ENCODE measurements at places on chromosomes 13 and 19.
A peak's percentile ranks its signal among the peaks of the same experiment; 100 is the strongest.

DNA sequence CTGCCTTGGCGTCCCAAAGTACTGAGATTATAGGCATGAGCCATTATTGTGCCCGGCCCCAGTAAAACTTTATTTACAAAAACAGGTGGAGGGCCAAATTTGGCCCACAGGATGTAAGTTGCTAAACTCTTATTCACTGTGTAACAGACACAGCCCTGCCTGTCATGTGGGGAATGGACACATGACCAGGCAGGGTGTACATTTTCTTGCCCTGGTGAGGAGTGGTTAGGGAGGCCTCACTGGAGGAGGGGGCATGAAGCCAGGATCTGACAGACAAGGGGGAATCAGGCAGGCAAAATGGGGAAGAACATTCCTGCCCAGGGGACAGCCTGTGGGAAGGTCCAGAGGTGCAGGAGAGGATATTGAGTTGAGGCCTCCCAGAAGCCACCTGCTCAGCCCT is 7.4 kb upstream of the PGLS start:
- no peak for DNase-seq

DNA sequence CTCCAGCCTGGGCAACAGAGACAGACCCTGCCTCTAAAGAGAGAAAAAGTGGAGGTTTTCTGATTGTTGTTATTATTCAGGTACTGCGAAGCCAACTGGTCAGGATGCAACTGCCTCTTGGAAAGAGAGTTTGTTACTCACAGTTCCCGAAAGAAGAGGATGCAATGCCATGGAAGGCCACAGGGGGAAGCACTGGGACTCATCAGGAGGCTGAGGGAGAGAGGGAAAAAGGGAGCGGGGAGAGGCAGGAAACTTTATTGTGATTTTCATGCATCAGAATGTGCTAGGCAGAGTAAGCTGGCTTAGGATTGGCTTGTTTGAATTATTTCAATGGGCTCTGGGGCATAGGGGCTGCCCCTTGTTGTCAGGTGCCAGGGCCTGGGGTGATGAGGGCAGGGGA is 27.6 kb downstream of the MYO9B start:
- DNase-seq = no peak

DNA sequence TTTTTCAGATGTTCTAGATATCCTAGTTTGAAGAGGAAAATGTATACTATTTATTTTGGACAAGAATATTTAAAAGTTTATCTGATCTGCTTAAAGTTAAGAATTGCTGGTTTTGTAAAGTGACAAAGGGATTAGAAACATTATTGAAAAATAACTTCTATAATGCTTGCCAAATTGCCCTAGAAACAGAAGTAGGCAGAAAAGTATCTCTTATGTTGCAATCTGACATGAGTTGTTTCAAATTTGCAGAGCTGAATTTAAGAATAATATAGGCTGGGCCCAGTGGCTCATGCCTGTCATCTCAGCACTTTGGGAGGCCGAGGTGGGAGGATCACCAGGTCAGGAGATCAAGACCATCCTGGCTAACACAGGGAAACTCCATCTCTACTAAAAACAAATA is 777.1 kb downstream of the LIG4 start:
- DNase-seq = no peak

DNA sequence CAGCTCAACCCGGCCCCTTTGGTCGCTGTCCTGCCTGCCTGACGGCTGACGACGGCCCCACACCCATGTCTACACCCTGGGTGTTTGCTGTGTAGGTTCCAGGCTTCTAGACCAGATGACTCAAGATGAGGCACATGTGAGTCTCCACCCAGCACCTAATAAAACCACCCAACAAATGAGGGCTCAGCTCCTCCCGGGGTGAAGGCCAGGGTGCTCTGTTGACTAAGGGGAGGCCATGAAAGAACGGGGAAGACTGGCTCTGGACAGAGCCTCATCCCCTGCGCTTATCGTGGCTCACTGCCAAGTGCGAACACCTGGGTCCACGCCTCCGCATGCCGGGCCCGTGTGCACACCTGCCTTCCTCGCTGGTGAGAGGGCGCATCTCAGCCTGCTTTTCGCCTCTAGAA is 39.6 kb downstream of the COL4A2 start:
- DNase-seq = no peak

- DNase-seq = no peak
These were observed 4.1 kb upstream of the UBAC2 start for GRCh38 chr13:99196466-99197116.

DNA sequence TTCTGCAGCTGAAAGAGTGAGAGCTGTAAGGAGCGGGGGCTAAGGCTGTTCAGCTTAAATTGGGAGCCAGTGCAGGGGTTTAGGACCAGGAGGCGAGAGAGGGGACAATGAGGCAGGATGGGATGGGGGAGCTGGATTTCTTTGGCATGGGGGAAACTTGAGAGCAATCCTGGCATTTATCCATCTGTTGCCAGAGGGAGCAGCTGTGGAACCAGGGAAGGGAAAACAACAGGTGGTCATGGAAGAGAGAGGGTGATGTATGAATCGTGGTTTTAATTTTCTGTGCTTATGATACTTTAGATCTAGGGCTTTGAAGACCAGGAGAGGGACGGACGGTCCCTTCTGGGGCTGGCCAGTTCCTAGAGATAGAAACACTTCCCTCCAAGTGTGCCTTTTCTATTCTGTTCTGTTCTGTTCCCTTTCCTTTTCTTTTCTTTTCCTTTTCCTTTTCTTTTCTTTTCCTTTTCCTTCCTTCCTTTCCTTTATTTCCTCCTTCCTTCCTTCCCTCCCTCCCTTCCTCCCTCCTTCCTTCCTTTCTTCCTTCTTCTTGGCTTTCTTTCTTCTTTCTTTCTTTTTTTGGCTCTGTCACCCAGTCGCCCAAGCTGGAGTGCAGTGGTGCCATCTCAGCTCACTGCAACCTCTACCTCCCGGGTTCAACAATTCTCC is 16.0 kb upstream of the CCL25 start:
- DNase-seq = no peak

DNA sequence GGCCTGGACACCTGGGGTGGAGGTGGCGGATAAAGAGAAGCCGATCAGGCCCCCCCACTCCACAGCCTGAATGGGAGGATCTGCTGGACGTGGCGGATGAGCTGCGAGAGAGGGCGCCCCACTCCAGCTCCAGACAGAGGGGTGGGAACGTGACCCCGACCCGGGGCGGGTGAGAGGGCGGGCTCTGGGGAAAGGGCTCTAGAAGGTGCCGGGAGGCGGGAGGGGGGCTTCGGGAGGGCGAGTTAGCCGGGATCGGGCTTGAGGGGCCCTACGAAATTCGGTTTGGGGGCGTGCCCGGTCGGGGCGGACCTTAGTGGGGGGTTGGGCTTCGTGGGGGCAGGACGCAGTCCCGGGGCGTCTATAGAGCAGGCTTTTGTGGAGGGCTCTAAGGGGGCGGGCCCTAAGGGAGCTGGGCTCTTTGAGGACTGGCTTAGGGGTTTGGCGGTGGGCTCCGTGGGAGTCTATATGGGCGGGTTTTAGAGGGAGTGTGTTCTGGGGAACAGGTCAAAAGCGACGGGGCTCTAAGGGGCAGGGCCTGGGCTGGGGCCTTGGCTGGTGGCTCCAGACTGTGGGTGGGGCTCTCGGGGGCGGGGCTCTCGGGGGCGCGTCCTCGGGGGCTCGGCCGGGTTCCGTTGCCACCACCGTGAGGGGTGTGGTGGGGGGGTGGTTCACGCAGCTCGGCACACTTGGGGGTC is 4.1 kb upstream of the NANOS3 start:
- DNase-seq = no peak

GRCh38 chr13:98632961-98633360 is 56.1 kb upstream of the STK24 start:
- DNase-seq = no peak

DNA sequence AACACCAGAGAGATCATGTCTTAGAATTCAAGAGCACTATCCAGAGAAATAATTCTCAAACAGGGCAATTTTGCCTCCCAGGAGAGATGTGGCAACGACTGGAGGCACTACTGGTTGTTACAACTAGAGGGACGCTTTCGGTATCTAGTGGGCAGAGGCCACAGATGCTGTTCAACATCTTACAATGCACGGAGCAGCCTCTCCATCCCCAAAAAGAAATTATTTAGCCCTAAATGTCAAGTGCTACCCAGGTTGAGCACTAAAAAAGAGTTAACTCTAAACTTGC is 78.6 kb downstream of the ABCC4 start:
- DNase-seq = no peak

DNA sequence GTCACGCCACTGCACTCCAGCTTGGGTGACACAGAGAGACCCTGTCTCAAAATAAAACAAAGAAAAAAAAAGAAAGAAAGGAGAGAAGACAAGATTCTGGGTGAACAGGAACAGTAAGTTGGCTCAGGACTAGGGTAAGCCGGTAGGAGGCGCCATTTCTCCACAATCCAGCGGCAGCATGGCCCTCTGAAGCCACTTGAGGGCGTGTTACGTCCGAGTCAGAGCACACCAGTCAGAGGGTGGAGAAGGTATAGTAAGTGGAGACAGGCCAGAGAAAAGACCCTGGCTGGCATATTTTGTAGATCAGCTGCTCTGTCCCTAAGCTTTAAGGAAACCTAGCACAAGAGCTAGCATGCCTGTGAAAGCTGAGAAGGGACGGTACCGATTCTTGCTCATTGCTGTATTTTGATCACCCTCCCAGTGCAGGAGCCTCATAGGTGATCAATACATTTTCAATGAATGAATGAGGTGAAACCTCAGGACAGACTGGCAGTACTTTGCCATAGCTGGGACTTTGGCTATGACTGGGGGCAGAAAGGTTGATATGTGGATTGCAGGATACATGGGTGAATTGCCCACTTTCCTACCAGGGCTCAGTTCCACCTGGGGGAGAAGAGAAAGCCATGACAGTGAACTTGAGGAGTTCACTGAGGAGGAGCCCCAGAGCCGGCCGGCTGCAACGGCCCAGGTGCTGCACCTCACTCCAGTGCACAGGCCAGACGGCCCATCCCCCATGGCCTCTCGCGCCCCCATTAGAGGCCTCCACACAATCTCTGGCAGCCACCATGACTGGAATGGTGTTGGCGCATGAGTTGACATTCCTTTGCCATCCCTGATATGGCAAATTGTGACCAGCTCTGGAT is 23.5 kb downstream of the POU2F2 start:
- DNase-seq = peak; percentile 82

DNA sequence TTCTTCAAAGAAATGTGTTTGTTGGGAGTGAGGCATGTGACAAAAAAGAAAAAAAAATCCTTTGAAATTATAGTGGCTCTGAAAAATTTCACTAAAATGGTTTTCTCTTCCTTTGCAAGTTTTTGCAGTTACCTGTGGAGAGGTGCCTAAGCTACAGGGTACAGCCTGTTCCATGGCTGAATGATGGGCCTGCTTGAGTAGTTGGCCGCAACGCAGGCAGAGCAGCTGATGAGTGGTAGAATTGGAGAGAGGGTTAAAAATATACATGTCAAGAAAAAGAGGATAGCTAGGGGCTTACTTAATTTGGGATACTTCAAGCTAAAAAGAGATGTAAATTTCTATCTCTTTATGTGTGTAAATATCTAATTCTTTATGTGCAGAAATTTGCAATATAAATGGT is 629.1 kb upstream of the SLC10A2 start:
- DNase-seq = no peak
